ENCODE measurements at places on chromosomes 7 and 10. TPM values are rescaled to one million over a fixed set of nuclear protein-coding genes. Genes with fewer than 3 reads are reported as not detected.

- no peak overlapping the region for H3K27ac ChIP-seq
- peaks cover 35% of the 10 kb centered on the region for H3K4me1 ChIP-seq
- no peak for DNase-seq
- no peaks in the 10 kb centered on the region for H3K27me3 ChIP-seq
- no peaks in the 10 kb centered on the region for H3K36me3 ChIP-seq
- H3K4me3 ChIP-seq = no peak overlapping the region
Measured at GRCh38 chr10:24254180-24254579, 45.2 kb downstream of the KIAA1217 start.

DNA sequence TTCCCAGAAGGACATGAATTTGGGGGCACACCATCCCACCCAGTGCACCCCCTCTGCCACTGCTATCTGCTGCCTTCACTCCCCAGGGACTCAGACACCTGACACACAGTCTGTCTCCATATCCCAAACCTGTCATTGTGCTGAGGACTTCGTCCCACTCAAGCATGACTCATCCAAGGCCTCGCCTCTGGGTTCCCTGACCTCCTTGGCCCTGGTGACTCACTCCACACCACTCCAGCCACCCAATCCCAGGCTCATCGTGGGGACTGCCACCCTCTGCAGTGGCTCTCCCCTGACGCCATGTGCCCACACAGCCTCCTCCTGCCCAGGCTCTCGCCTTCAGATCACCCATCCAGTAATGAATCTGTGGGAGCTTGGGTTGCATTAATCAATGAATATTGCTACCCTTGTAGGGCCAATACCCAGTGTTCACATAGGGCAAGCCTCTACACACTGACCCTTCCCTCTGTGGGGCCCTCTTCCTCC is 6.6 kb upstream of the INSIG1 start:
- no peak overlapping the region for H3K27ac ChIP-seq
- no peaks in the 10 kb centered on the region for H3K4me1 ChIP-seq
- DNase-seq = no peak
- H3K36me3 ChIP-seq = no peaks in the 10 kb centered on the region

Gene ATP6V0A4
- not detected for polyA plus RNA-seq

DNA sequence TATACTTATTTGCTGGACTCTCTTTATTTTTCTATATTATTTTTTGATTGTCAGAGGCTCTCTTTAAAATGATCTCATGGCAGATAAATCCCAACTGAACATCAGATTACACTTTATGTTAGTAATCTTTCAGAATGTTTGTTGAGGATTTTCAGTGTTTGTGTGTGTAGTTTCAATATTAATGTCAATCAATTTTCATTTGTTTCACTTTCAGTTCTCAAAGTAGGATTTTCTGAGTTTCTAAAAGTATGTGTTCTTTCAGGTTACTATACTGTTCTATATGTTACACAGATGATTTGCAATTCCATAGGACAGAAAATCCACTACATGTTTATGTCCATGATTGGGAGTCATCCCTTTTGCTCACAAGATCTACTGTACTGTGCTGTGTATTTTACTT is 311.9 kb upstream of the POT1 start:
- no peaks in the 10 kb centered on the region for H3K4me1 ChIP-seq
- no peak overlapping the region for H3K4me3 ChIP-seq
- H3K27me3 ChIP-seq = no peaks in the 10 kb centered on the region
- H3K36me3 ChIP-seq = no peaks in the 10 kb centered on the region
- no peak for DNase-seq
- H3K27ac ChIP-seq = no peak overlapping the region

DNA sequence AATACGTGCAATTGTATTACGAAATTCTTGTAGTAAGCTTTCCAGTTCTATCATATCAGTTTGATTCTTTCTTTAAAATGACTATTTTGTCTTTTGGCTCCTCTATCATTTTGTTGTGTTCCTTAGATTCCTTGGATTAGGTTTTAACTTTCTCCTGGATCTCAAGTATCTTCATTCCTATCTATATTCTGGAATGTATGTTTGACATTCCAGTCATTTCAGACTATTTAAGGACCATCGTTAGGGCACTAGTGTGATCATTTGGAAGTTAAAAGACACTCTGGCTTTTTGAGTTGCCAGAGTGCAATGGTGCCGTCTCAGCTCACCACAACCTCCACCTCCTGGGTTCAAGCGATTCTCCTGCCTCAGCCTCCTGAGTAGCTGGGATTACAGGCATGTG is 45.7 kb upstream of the SFTPD start:
- H3K4me1 ChIP-seq = no peaks in the 10 kb centered on the region
- no peak overlapping the region for H3K4me3 ChIP-seq
- no peak overlapping the region for H3K27ac ChIP-seq
- no peaks in the 10 kb centered on the region for H3K27me3 ChIP-seq
- DNase-seq = no peak

GRCh38 chr7:101303102-101303701 is 18.4 kb downstream of the IFT22 start:
- no peak overlapping the region for H3K27ac ChIP-seq
- DNase-seq = no peak
- H3K36me3 ChIP-seq = no peaks in the 10 kb centered on the region
- H3K27me3 ChIP-seq = peaks cover 100% of the 10 kb centered on the region
- H3K4me1 ChIP-seq = peaks cover 8% of the 10 kb centered on the region

DNA sequence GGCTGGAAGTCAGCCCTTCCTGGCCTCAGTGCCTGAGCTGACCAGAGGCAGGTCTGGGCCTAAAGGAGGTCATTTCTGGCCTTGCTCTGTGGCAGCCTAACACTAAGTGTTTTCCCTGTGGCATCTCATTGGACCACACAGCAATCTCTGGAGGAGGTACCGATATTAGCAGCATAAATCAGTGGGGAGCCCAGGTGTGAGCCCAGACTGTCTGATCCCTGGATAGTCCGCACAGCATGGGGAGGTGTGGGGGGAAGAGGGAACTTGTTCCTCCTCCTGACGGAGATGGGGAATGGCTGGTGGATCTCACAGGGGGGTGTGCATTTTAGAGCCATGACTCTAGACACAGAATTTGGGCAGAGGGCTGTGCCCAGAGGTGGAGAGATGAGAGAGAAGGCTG is 11.0 kb upstream of the PPIF start:
- H3K4me3 ChIP-seq = no peak overlapping the region
- H3K36me3 ChIP-seq = no peaks in the 10 kb centered on the region
- no peak for DNase-seq
- no peaks in the 10 kb centered on the region for H3K27me3 ChIP-seq
- H3K27ac ChIP-seq = no peak overlapping the region

Gene VAX1
- polyA plus RNA-seq = not detected

DNA sequence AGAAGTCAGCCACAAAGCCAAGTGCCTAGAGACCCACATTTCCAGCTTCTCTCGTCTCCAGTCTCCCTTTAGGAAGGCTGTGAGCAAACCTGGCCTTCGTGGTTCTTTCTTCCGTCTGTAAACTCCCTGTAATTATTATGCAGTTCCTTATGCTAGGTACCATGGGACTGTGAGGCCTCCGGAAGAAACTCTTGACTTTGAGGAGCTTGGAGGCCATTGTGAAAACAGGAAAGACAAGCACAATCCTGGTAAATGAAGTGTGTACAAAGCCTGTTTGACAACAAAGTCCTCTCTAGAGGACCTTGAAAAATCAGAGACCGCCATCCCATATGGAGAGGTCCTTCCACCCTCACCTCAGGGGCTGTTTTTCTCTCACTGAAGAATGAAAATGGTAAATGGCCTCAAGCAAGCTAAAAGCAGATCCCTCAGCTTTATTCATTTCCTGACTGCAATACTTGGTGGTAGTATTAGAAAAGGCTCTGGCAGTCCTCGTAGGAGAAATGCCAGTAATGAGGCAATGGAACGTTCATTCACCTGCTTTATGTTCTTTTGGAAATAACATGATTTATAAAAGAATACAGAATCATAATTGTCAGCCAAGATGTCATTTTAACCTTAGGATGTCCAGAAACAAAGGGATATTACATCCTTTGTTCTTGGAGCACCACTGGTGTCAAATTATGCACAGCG is 926.4 kb downstream of the LRMDA start:
- no peak for DNase-seq
- no peak overlapping the region for H3K4me3 ChIP-seq
- no peaks in the 10 kb centered on the region for H3K4me1 ChIP-seq
- H3K27ac ChIP-seq = no peak overlapping the region
- H3K36me3 ChIP-seq = no peaks in the 10 kb centered on the region

Gene HDAC9
- polyA plus RNA-seq = 6.6 TPM

DNA sequence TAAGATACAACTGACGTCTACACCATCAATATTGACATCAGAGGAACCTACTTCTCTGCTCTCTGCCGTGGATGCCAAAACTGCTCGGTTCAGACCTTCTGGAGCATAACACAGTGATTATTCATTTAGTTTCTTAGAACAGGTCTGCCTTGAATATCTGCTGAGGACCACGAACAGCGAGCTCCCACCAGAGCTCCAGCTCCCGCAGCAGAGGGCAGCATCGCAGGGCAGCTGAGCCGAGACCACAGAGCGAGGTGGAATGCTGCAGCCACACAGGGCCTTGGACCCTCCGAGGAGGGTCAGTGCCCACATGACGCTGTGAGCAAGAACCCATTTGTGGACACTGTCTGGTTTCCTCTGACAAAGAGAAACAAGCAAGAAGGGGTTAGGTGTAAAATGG is 6.8 kb downstream of the VIPR2 start:
- peaks cover 7% of the 10 kb centered on the region for H3K4me1 ChIP-seq
- peaks cover 17% of the 10 kb centered on the region for H3K36me3 ChIP-seq
- H3K27ac ChIP-seq = no peak overlapping the region
- no peak for DNase-seq

DNA sequence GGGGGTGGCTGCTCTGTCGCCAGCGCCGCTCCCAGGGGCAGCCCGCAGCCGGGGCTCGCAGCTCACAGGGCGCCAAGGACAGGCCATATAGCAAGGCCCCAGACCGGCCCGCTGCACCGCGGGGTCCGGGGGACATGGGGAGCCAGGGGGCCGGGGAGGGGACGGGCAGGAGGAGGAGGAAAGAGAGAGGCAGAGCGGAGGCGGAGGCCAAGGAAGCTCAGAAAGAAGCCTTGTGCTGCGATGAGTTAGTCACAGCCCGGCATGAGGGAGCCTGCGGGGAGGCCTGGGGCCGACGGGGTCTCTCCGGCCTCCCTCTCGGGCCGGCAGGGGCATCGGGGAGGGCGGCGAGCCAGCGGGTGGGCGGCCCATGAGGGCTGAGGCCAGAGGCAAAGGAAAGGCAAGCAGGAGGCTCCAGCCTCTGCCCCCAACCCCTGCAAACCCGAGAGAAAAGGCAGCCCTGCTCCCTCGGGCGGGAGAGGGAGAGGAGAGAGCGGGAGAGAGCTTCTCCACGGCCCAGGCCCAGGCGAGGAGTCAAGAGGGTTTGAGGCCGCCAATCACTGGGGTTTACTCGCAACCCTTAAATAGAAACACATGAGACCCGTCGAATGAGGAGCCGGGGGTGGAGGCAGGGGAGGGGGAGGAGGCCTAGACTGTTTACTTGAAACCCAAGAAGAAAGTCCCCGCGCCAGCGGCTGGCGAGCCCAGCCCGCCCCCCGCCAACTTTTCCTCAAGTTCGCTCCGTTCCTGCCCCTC is 167.9 kb downstream of the NEURL1 start:
- peak overlapping the region; percentile 63 for H3K4me3 ChIP-seq
- peak overlapping the region; percentile 89 for H3K27ac ChIP-seq
- peaks cover 8% of the 10 kb centered on the region for H3K36me3 ChIP-seq
- peaks cover 64% of the 10 kb centered on the region for H3K4me1 ChIP-seq
- no peaks in the 10 kb centered on the region for H3K27me3 ChIP-seq
- peak; percentile 84 for DNase-seq

DNA sequence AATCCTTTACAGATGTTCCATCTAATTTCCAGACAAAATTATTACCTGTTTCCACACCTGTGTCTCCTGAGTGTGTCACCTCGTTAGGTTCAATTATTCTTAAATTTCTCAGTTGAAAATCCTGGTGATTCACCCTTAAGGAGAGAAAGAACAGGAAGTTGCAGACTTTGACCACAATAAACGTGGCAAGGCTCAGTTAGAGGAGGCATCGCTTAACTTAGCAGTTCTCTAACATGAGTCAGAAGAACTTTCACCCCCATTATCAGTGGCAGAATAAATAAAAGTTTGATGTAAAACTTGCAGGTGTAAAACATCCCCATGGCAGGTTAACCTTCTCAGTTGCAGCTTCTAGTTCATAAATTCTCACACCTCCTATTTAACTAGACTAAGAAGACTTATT is 8.3 kb downstream of the XPNPEP1 start:
- H3K27ac ChIP-seq = no peak overlapping the region
- H3K36me3 ChIP-seq = no peaks in the 10 kb centered on the region
- no peak for DNase-seq
- H3K4me3 ChIP-seq = no peak overlapping the region

Gene SNX10
- polyA plus RNA-seq = 0.38 TPM

Gene SYT15
- 1.3 TPM for polyA plus RNA-seq

Gene PTPRE
- 18.4 TPM for polyA plus RNA-seq
